Nucleus accumbens (tissue), 56 donors: ENCODE measurements at places on chromosomes 12 and 14.

DNA sequence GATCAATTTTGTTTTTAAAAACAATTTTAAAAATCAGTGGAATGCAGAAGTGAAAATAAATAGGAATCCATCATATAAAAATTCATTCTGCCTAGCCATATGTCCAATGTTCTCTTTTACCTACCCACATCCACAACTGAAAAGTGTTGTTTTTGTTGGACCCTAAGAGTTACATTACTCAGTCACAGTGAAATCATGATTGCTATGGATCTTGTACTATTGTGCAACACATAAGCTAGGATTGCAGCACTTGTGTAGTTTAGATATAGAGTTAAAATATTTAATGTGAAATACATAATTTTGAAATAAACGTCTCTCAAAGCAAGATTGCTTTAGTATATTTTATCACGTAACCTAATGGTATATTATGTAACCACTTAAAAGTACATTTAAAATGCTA is 213.3 kb upstream of the CLEC14A start:
- no peak for DNase-seq

DNA sequence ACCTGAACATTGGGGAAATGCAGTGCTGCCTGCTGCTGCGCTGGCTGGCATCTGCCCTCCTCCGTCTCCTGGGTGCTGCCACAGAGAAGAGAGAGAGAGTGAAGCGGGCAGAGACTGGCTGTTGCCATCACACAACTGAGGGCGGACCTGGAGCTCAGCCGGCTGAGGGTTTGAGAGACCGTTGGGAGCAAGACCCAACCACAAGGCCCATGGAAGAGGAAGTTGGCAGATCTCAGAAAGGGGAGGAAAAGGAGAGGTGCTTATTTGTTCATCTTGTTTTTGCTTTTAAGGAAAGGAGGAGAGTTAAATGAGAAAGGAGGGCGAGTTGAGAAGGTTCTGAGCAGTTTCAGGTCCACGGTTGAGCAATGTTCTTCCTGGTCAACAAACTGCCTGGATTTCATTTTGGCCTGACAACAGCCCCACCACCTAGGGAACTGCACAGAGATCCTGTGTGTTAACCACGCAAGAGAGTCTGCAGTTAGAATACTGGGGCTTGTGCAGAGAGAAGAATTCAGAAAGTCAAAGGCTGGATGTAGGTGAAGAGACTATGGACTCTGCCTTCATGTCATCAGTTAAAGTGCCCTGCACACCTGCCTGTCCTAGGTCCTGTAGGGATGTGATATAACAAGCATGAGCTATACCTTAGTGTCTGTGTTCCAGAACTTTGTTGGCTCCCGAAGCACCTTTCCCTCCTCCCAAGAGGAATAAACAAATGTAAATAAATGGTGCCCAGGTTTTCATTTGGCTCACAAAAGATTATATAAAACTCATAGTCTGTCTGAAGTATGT is 124.6 kb downstream of the ETV6 start:
- no peak for DNase-seq

DNA sequence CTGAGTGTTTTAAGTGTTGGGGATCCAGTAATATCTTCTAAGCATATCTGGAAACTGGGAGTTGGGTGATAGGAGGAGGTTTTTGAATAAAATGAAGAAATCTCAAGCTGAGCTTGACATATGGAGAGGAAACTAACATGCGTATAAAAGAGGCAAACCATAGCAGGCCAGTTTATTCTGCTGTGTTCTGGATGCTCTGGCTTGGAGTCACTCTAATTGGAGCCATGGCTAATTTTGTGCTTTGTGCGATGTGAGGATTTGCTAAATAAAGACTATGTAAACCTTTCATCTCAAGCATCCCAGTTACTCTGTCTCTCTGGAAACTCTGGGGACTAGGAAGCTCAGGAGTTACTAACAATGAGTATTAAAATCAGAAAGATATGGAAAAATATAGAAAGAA is 66.5 kb downstream of the ATF7IP start:
- no peak for DNase-seq

DNA sequence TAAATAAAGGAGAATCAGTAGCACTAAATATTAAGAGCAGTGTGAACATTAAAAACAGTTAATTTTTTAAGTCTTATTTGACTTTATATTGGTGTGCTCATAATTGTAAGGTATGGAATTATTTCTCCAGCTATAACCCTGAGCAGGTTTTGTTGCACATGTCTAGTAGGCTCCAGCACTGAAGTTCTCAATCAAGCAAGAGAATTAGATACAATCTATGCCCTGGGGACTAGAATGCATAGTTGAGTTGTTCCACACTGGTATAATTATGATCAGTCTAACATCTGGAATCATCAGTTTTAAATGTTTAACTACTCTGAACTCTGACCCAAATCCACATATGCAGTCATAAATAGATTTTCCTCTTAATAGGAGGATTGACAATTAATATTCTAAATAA is 257.8 kb upstream of the ARHGAP5 start:
- DNase-seq, result no peak

- DNase-seq, result no peak
These were observed 10.1 kb upstream of the KICS2 start for GRCh38 chr12:64232196-64232595.

DNA sequence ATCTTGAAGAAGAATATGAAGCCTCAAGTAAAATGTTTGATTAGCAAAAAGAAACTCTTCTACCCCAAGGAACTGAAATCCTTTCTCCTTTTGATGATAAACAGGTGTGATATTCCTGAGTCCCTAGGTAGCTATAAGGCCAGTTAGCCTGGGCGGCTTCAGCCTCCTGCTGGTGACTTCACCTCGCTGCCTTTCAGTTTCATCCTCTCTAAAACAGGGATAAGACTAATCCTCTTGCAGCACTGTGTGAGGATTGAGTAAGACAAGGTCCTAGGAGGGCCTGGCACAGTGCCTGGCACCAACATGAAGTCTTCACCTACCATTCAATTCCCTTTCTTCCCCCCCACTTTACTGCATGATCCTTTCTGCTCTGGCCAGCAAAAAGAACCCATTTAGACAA is 42.1 kb downstream of the CIT start:
- DNase-seq, result no peak

DNA sequence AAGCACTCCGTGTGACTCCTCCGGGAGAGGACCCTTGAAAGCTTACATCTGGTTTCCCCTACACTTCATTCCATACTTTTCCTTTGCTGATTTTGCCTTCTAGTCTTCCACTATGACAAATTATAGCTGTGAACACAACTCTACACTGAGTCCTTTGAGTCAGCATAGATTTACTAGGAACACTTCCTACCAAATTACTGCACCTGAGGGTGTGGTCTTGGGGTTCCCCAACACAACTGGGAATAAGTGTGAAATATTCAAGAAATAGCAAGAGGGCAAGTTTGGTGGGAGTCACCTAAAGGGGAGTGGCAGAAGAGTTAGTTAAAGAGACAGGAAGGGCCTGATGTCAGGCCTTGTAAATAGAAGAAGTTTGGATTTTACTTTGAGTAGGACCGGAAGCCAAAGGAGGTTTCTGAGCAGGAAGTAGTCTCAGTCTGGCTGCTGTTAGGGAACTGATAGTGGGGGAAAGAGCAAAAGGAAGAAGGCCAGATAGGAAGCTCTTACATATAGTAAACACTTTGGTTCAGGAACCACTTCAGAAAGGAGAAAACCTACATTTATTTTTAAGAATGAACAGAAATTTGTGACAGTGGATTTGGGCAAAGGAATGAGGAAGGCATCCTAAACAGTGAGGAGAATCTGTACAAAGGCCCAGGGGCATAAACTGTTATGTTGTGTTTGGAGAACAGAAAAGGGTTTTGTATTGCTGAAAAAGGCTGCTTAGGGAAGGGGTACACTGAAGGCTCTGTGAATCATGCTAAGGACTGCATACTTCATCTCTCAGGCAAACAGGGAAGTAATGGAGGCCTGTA is 14.2 kb downstream of the SEL1L start:
- no peak for DNase-seq

- no peak for DNase-seq
These were observed 1.9 kb upstream of the GTF2A1 start for GRCh38 chr14:81222691-81223090.

DNA sequence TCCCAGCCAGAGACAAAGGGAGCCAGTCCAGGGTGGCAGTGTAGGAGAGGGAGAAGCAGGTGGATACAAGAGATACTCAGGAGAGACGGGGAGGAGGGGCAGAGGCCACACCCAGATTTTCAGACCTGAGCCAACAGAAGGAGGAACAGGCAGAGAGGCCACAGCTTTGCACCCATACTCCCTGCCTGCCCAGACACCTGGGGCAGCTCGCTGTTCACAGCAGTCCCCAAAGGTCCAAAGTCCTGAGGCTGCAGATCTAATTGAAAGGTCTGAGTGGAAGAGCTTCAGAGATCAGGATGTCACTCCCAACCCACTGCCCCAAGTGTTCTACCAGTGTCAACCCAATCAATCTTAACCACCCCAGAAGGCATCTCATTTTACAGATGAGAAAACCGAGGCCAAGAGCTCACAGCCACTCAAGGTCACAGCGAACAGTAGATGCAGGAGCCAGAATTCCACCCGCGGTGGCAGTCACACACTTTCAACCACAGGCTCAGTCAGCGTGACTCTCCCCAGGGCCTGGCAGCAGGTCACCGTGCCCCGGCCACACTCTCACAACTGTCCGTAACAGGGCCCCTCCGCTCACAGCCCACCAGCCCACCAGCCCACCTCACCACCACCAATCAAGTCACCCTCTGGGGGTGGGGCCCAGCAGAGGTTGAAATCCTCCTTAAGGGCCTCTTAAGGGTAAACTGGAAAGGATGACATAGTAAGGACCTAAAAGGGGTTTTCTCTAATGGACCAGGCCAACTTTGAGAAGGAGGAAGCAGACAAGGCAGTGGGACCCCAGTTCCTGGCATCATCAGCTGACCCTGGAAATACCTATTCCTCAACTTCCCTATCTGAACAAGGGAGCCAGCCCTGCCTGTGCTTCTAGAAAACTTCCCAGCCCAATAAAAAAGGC is 33.3 kb downstream of the ACTN1 start:
- no peak for DNase-seq
